ENCODE measurements at places on chromosomes 11 and 22.

DNA sequence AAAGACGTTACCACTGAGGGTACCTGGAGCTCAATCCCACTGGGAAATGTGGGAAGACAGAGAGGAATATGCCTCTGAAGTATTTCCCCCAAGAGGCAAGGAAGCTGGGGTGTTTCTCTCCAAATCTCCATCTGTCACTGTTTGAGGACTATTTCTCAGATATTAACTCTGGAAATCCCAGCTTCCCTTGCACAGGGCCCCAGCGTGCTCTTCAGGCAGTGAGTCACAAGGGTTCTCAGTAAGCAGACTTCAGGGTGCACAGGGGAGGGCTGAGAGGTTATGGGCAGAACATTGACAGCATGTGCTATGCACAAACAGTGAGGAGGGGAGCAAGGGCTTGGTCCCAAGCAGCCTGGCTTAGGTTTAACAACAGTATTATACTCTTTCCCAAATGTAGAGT is 60.9 kb upstream of the EED start:
- DNase-seq: no peak

DNA sequence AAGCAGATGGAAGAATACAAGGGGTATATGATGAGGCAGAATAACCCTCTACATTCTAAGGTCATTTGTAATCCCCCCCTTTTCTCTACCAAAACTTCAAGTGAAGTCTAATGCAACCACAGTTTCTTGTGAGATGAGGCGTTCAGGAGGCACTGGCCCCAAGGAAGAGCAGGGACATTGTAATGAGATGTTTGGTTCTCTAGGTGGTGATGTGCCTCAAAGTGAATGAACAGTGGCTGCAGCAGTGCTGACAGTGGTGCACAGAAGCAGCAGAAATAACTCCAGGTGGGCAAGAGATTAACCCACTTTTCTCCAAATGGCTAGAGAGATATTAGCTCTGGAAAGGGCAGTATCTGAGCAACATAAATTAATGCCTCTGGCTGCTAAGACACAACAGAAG is 33.8 kb downstream of the PDGFD start:
- no peak for DNase-seq

GRCh38 chr22:49258107-49259010 is 569.3 kb downstream of the BRD1 start:
- DNase-seq: no peak

DNA sequence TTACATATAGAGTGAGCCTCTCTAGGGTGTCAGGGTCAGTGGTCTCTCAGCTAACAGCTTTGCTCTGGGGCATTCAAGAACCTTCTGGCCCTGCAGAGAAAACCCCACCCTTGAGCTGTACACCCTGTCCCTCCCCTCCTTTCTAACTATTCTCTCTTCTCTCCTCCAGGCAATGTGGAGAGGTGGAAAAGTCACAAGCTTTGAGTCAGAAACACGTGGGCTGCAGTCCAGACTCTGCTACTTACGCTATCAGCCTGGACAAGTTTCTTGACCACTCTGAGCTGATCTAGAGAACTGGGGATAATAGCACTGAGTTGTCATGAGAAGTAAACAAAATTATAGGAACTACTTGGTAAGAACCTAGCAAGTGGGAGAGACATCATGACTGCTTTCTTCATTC is 10.7 kb upstream of the FAM83F start:
- DNase-seq: no peak

- DNase-seq: no peak
Observed at GRCh38 chr11:62707277-62707861, at the start of the genes BSCL2 and GNG3. BSCL2 (minus strand) TSS chr11:62707424; CDS start chr11:62707195, 229 bp downstream. GNG3 (plus strand) TSS chr11:62707676; CDS start chr11:62708296, 620 bp downstream.

DNA sequence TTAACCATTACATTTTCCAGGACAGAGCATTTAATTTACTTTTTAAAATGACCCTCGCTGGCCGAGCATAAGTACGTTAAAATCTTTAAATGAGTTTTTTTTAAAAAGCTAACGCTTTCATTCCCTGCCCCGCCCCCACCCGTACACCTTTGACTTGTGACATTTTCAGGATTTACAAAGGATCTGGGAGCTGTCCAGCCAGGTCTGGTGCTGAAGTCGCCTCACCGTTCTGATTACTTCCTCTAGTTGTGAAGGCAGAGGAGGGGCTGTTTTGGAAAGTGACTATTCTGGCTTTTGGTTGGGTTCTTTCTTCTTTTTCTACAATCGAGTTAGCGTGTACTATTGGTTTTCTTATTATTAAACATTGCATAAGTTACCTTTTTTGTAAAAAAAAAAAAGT is 2.9 kb downstream of the C11orf87 start:
- no peak for DNase-seq

DNA sequence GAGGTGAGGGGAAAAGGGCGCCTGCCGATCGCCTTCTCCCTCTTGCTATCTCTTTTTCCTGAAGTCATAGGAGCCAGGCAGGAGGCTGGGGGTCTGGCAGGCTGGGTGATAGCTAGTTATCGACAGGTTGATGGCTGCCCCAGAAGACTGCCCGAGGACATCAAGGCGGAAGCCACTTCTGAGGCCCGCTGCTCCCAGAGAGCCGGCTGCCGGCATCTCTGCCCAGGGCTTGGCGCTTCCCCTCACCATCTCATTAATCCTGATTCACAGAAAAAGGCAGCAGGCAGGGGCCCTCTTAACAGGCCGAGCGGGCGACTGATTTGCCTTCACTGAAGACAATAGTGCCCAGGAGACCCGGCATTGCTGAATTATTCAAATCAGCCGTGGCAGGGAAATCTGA is 124.2 kb downstream of the MIAT start:
- no peak for DNase-seq

- DNase-seq: no peak
Observed at GRCh38 chr22:29454276-29454675, 15.9 kb downstream of the RFPL1 start.

DNA sequence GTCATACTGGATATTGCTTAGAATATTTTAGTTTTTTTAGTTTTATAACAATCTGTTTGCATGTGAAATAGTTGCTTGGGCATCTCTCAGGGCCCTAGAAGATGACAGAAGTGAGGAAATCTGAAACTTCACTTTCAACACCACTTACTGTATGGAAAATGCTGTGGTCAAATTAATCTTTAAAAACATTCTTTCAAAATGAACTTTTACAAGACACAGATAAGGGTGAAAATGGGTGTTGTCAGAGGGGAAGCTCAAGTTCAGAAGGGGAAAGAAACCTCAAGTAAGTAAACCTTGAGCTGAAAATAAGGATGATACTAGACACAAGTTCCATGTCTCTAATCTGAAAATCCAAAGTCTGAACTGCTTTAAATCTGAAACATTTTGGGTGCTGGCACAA is 1840.1 kb upstream of the RAG2 start:
- DNase-seq: no peak

DNA sequence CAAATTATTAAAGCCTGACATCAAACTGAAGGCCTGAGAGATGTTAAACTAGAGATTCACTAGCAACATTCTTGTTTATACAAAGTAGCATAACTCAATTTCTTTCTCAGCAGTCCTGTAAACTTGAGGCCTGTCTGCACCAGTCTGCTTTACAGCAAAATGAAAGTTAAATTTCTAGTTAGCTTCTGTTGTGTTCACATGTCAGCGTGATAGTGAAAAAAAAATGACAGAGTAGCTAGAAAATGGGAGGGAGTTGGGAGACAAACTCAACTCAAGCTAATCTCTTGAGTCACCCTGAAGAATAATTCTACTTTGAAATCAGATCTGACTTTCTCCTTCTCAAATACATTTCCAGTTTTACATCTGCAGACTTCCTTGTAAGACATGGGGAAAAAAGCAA is 6.5 kb downstream of the RBFOX2 start:
- no peak for DNase-seq

GRCh38 chr11:103619480-103619879 is 417.0 kb upstream of the DDI1 start:
- DNase-seq: no peak

DNA sequence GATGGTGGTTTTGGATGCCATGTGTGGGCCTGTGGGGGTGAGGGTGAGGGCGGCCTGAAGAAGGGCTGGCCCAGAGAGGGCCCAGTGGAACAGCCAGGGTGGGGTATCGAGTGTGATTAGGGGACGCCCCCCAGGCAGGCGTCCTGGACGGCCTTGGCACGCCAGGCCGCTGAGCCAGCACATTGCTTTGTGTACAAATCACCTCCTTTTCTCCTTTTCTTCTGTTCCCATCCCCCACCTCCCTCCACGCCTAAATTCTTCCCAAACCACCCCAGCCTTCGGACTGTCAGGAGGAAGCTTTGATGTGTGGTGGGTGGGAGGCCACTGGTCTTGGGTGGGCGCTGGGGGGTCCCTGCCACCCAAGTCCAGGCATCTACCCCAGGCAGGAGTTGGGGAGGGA is 7.8 kb upstream of the CD248 start:
- no peak for DNase-seq

- no peak for DNase-seq
Observed at GRCh38 chr11:44003736-44004451, 43.9 kb upstream of the ACCSL start.

GRCh38 chr22:24440718-24441405 is 13.5 kb downstream of the ADORA2A start:
- DNase-seq: no peak

GRCh38 chr11:45027312-45027711 is 76.6 kb upstream of the TP53I11 start:
- DNase-seq: no peak

DNA sequence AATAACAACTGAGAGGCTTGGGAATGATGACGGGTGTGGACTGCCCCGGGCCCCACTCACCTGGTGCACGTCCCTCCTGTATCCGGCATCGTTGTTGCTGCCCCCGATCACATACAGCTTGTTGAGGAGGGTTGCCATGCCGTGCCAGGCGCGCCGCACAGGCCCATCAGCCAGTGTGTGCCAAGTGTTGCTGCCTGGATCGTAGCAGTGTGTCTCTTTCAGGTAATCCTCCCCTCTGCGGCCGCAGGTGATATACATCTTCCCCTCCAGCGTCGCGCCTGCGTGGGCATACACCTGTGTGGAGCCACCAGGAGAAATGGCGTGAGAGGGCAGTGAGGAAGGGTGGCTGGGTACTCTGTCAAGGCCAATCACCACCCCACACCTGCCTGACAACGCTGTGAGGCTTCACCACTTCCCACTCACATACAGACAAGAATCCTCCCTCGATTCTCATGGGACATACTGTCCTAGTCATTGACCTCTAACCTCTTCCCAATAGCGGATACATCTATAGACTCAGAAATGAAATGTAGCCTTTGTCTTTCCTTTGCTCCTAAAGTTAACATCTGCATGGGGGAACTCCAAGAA is 8.9 kb upstream of the SCARF2 start:
- no peak for DNase-seq

- DNase-seq: no peak
Observed at GRCh38 chr11:94768602-94769541, 716 bp downstream of the AMOTL1 start.

DNA sequence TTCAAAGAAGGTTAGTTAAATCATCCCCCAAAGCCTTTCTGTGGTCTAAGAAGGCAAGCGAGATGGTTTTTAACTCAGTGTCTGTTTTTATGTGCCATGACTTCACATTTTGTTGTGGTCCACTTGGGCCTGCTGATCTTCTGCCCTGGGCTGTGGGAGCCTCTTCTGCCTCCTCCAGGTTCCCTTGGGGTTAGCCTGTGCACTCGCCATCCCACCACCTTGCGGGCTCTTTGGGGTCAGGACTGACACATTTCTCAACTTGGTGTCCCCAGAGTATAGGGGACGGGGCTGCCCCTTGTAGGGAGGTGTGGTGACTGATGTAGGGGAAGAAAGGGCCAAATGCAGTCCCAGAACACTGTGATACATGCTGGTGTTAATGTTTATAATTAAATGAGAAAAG is 207.0 kb downstream of the TBC1D22A start:
- no peak for DNase-seq

GRCh38 chr22:35023692-35024363 is 42.1 kb upstream of the ISX start:
- DNase-seq: peak; percentile 52

DNA sequence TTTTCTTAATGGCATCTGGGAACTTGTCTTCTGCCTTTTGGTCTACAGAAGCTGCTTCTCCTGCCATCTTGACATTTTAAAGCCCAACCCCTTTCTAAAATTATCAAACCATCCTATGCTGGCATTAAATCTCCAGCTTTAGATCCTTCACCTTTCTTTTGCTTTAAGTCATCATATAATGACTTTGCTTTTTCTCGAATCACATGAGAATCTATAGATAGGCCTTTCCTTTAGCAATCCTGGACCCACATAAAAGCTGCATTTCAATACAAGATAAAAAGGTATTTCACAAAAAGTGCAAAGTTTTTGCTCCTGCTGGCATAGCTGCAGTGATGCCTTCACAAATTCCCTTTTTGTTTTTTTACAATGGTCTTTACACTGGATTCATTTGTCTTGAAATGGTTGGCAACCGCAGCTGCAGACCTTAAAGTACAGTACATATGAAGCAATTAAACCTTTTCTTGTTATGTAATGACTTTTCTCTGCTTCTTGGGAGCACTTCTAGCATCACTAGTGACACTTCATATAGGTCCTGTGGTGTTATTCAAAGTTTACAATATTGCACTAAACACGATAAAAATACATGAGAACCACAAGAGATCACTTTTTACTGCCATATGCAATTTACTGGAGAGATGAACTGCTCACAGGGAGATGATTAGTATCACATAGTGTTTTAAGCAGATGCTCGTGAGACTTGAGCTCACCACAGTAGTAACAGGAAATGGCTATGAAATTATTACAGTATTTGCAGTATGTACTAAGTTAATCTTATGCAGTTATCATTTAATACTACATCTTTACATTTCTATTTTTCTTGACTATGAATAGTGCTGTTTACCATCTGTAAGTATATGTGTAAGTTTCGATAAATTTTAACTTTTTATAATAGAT is 41.6 kb downstream of the ACER3 start:
- DNase-seq: no peak

- no peak for DNase-seq
Observed at GRCh38 chr22:26903030-26903856, 245.9 kb downstream of the MIAT start.

DNA sequence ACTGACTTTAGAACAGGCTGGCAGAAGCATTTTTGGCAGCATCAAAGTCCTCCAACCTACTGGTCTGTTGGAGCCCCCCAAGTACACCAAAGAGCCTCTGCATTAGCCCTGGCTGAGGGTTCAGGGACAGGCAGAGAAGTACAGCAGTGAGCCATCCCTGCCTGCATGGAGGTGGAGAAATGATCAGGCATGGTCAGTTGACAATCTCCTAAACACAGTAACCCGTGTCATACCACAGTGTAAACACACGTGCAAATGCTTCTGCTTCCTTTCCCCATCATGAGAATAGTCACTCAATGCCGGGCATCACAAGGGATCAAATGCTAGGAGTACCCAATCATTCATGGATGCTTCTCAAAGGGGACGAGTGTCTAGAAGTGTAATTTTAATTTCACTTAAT is 8.2 kb downstream of the SERPIND1 start:
- no peak for DNase-seq

DNA sequence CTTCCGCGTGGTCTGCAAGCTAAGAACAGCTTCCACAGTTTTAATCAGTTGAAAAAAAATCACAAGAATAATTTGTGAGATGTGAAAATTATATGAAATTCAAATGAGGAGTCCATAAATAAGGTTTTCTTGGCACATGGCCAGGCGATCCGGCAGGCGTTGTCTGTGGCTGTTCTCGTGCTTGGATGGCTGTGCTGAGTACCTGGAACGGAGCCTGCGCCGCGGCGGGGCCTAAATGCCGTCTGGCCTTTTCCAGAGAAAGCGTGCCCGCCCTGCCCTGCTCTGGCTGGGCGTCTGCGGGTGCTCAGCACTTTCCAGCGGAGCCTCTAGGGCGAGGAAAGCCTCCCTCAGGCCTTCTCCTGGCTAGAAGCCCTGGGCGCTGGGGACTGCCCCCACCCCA is 41.8 kb downstream of the OSBPL5 start:
- peak; percentile 9 for DNase-seq

All from activated naive CD4-positive, alpha-beta T cell treated with anti-CD3 and anti-CD28 coated beads, Interleukin-2, amount 50 U/mL, for 16 hours (primary cell).